ENCODE measurements at places on chromosomes 6 and 20.

GRCh38 chr20:25294459-25295385, 46.8 kb downstream of the PYGB start:
- DNase-seq = no peak

DNA sequence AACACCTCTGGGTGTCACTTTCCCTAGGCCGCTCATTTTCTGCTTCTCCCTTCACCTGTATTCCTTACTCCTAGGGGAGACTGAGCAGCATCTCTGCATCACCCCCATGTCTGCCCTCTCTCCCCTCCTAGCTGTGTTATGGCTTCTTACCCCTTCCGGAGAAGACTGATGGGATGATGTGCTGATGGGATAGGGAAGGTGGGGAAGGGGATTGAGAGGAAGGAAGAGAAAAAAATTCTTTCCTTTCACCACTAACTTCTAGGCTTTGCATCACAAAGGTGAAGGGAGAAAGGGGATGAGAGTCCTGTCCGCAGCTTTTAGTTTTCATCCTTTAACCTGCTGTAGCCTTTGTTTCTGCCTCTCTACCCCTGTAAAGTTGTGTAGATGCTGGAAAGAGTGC, 26.7 kb downstream of the AKAP7 start:
- DNase-seq = no peak

- no peak for DNase-seq
These were observed 259.0 kb downstream of the FOXC1 start for GRCh38 chr6:1868561-1869261.

DNA sequence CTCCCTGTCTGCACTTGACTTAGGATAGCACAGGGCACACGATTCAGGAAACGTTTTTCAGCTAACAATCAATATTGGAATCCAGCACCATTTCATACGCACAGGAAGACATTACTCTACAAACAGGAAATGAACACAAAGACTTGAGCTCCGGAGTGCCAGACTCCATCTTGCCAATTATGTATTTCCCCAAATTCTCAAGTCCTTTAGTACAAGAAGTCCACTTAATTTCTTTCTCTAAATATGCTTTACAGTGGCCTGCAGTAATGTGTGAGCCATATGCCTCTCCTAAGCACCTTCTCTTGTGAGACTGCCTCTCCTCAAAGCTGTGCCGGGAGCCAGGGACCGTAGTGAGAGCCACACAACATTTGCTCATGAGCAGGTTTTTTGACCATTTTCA, 168.2 kb downstream of the THBS2 start:
- DNase-seq = no peak

GRCh38 chr6:124420116-124420840, 542.0 kb upstream of the RNF217 start:
- no peak for DNase-seq

DNA sequence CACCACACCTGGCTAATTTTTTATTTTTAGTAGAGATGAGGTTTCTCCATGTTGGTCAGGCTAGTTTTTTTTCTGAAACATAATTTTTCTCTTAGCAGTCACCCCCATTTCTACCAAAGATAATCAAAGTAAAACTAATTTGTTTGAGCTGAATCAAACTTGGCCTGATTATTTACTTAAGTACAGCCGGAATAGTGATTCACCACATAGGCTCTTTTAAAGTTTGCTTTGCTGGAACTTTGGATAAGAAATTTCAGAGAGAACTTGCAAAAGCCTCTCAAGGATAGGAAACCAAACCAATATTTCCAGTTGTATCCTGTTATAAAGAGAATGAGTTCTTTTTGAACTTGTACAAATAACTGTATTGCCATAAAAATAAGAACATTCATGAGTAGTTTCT, 105.0 kb upstream of the SYNCRIP start:
- DNase-seq = no peak

DNA sequence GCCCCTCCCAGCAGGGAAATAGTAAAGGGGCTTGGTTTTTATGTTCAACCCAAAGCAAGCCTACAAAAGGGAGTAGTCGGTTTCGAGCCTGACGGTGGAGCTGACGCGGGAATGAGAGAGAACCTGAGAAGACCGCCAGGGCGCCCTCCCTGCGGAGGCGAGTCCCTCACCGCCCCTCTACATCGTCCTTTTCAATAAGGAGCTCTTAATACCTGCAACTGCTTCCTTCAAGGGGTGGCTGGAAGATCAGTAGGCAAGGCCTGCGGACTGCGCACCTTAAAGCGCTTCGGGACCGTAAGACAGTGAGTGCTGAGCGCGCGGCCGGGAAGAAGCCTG, 709 bp upstream of the ZNF76 start:
- DNase-seq = no peak

DNA sequence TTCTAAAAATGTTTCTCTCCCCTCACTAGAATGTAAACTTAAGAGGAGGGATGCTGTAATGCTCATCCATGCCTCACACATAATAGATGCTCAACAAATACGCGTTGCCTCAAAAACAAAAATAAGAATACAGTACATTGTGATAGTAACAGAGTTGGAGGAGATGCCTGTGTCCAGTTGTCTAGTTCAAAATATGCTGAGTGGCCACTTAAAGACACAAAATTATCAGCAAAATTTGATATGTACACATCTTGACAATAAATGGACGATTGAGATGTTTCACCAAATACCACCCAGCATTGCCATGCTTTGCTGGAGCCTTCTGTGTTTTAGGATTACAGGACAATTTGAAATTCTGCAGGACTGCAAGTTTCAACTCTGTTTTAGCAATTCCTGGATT, 7.6 kb upstream of the EXOC2 start:
- no peak for DNase-seq

GRCh38 chr6:170163405-170164170, 127.3 kb downstream of the DLL1 start:
- DNase-seq = no peak

DNA sequence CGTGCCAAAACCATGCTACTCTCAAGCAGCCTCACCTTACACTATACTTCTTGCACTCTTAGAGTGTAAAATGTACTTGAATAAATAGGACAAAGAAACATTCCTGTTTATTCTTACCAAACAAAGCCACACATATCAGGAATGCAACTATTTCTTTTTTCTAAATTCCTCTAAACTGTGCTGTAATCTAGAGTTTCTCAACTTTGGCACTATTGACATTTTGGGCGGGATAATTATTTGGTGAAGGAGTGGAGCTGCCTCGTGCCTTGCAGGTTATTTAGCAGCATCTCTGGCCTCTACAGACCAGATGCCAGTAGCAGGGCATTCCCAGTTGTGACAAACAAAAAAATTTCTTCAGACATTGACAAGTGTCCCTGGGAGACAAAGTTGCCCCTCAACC, 86.9 kb downstream of the PHACTR1 start:
- no peak for DNase-seq

GRCh38 chr6:149448821-149449453, 35.9 kb downstream of the ZC3H12D start:
- DNase-seq = no peak

- no peak for DNase-seq
These were observed 234.7 kb upstream of the SULF2 start for GRCh38 chr20:48019940-48020339.

DNA sequence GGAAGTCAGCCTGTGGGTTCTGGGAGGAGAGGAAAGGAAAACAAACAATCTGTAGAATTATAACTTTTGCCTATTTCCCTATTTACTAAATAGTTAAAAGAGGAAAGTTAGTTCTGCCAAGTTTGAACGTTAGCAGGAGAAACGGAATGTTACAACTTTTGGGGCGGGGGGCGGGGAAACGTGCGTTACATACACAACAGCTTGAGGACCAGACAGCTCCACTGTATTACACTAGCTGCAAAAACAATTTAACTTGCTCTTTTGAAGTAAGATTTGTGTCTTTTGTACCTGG, 498 bp upstream of the PRDM1 start:
- no peak for DNase-seq

DNA sequence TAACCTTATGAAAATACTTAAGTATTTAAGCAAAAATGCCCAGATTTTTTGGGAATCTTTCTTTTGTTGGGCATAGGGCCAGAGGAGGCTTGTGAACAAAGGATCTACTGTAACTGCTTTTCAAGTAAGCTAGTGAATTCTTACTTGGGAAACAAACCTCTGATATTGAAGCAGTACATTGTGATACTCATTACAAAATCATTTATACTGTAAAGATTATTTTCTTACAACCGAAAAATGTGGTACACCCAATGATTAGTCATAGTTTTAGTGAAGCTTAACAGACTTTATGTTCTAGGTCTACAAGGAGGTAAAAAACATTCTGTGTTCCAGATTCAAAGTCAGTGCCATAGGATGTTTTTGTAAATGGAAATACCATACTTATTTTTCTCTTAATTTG, 272.9 kb upstream of the KCNQ5 start:
- DNase-seq = peak; percentile 5

Data from keratinocyte (primary cell).